ENCODE measurements at places on chromosomes 1 and 21.
A peak's percentile ranks its signal among the peaks of the same experiment; 100 is the strongest.

GRCh38 chr1:14923727-14924452 lies 229.7 kb upstream of the TMEM51 start:
- no peak for DNase-seq

- DNase-seq = peak; percentile 10
These were observed at the start of gene PIK3CD for GRCh38 chr1:9651565-9652378. Gene PIK3CD, plus strand, starts transcription at chr1:9651731. Its CDS starts 58,725 bp downstream, at chr1:9710456.

DNA sequence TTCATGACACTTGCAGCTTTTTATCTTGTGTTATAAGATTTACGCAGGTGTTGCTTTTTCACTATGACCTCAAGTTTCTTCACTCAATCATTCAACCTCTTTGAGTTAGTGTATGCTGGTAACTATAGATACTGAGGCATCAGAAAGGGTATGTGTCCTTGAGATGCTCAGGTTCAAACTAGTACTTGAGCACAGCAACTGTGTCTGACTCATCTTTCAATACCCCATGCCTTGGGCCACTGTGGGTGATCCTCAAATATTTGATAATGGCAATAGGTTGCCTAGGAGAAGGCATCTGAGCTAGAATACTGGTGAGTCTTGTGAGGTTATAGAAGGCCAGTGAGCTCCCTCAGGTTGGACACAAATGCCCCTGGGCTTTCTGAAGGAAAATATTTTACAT lies 88.1 kb upstream of the SPATA6 start:
- DNase-seq = no peak

DNA sequence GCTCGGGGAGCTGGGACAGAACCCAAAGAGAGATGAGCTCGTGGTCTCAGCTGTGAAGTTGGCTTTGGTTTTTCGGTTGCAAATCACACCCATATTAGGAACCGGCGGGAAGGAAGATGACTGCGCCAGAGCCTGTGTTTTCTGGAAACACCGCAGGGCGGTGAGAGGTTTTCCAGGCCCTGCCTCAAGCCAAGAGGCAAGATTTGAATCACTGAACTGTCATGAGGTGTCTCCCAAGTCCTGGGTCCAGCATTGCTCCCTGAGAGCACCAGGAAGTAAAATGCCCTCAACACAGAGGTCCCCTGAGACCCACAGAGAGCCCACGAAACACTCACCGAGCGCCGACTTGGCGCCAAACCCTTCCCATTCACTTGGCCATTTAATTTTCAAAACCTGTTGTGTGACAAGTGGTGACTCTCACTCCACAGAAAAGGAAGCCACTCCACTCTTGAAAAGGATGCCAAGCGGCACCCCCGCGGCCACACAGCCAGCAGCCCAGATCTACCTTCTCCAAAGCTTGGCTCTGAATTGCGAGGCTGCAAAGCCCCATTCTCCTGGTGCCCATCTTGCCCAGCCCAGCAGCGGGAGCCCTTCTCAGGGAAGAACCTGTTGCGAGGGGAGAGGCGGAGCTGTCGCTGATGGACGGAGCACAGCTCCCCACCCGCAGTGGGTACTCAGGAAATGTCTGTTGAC lies 99.0 kb upstream of the RUNX3 start:
- no peak for DNase-seq

DNA sequence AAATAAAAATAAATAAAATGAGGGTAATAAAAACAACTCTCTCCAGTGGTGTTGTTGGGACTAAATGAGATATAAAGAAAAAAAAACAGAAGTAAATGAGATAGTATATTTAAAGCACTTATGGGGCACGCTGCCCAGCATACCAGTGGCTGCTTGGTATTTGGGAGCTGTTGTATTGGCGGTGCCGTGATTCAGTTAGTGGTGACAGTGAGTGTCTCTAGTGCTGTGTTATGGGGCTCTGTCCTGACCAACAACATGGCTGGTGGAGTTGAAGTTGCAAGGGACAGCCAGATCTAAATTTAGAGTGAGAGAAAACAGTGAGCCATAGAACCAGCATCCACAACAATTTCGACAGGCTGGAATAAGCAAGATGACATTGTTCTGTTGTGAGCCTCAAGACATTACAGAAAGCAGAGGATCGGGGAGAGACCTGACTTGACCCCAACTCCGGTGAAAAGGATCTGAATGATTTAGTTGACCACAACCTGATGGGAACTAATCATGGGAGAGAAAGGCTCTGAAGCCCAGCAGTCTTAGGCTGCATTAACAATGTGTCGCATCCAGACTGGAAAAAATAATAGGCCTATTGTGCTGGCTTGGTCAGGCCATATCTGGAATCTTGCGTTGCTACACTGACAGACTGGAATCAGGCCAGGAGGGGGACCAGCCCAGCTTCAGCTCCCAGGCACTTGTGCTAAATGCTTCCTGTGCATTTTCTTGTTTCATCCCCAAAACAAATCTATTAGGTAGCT lies 2.4 kb upstream of the MFSD2A start:
- DNase-seq = no peak

DNA sequence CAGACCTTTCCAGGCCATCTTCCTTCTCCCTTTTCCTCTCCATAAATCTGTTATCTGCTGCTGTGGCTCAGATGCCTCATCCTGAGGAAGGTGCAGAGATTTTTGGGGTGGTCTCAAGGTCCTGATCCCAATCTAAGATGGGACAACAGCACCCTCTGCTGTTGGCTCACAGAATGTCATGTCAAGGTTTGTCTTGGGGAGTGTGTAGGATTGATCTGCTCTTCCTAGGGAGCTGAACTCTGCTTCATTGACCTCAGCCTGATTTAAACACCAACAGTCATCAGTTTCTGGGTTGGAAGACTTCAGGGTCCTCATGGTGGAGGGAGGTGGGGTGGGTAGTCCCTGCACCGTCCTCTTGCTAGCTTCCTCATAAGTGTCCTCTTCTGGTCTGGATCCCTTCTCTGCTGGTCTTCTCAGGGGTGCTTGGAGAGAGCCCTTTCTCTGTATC lies 62.8 kb upstream of the LAX1 start:
- DNase-seq = peak; percentile 58

- no peak for DNase-seq
These were observed 785.1 kb upstream of the ADGRL4 start for GRCh38 chr1:79791488-79792218.

- no peak for DNase-seq
These were observed 302.7 kb upstream of the SGIP1 start for GRCh38 chr1:66231217-66231616.

GRCh38 chr1:32330558-32331151 lies 5.4 kb downstream of the MARCKSL1 start:
- no peak for DNase-seq

DNA sequence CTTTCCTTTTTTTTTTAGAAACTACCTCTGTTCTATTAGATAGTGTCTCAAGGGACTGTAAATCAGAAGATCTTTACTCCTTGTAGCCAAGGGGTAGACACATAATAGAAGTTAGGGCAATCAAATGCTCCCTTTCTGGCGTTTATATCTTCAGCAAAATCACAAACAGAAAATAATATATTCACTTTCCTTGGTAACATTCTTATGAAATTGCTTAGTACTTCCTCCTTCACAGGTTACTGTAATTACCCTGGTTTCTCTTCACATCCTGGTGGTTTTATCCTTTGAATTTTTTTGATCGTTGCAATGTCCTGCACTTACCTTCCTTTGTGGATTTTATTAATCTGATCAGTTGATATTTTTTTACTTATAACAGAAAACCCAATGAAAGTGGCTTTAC lies 1064.9 kb downstream of the NCAM2 start:
- no peak for DNase-seq

GRCh38 chr1:111802110-111802509 lies 46.4 kb downstream of the DDX20 start:
- DNase-seq = no peak

GRCh38 chr21:35333831-35334618 lies 284.9 kb upstream of the RUNX1 start:
- DNase-seq = no peak

GRCh38 chr1:85376356-85376755 lies 88.6 kb downstream of the DDAH1 start:
- DNase-seq = no peak

- no peak for DNase-seq
These were observed 64.2 kb downstream of the VPS13D start for GRCh38 chr1:12294076-12294475.

DNA sequence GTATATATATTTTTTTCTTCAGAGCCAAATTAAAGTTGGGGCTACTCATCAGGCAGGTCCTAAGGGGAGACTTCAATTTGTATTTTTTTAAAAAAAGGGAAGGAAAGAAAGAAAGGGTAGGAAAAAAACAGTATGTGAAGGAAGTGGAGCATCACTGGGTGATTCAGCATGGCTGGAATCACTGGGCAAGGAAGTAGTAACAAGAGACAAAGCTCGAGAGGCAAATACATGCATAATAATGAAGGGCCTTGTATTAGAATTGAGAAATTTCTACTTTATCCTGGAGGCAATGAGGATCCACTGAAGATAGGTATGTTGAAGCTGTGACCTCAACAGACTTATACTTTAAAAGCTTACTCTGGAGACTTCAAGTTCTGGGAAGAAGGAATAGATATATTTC lies 184.4 kb downstream of the COQ8A start:
- DNase-seq = no peak

All from effector CD4-positive, alpha-beta T cell (primary cell).